Umbilical cord (tissue), 2 donors: ENCODE measurements at places on chromosomes 13 and 19. TPM values are rescaled to one million over a fixed set of nuclear protein-coding genes. Genes with fewer than 3 reads are reported as not detected.

The KLK2 gene
- total RNA-seq: 9.6 TPM

The PEAK3 gene
- total RNA-seq: 0.24 TPM

The ZNF766 gene
- 25.3 TPM for total RNA-seq

The OR7D2 gene
- total RNA-seq: 0.48 TPM

The SRRM5 gene
- 0.24 TPM for total RNA-seq
